ENCODE measurements at places on chromosomes 2 and 18.

GRCh38 chr2:192328297-192328696, 133.6 kb upstream of the TMEFF2 start:
- DNase-seq, result no peak

DNA sequence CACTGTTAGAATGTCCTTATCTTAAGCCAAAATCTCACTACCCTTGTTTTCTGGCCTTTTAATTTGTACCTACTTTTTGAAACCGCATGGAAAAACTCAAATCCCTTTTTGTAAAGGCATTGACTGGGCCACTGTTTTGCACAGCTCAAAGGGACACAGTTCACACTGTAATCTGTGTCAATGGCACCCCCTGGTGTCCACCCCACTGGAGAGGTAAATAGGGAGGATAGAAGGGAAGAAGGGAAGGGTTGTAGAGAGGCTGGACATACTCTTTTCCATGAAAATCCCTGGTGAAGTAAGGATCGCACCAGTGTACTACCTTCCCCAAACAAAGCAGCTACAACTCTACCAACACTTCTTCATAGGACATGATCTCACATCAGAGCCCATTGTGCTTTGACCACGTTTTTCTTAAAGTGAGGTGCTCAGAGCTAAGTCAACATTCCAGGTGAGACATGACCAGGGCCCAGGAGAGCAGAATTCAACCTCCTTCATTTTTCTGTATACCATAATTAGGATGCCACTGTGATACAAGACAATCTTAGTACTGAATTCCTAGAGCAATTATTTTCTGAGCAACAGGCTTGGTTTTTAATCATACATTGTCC, 92.4 kb upstream of the RMDN2 start:
- peak; percentile 80 for DNase-seq

- no peak for DNase-seq
These were observed 8.1 kb upstream of the TYMS start for GRCh38 chr18:649341-649740.

DNA sequence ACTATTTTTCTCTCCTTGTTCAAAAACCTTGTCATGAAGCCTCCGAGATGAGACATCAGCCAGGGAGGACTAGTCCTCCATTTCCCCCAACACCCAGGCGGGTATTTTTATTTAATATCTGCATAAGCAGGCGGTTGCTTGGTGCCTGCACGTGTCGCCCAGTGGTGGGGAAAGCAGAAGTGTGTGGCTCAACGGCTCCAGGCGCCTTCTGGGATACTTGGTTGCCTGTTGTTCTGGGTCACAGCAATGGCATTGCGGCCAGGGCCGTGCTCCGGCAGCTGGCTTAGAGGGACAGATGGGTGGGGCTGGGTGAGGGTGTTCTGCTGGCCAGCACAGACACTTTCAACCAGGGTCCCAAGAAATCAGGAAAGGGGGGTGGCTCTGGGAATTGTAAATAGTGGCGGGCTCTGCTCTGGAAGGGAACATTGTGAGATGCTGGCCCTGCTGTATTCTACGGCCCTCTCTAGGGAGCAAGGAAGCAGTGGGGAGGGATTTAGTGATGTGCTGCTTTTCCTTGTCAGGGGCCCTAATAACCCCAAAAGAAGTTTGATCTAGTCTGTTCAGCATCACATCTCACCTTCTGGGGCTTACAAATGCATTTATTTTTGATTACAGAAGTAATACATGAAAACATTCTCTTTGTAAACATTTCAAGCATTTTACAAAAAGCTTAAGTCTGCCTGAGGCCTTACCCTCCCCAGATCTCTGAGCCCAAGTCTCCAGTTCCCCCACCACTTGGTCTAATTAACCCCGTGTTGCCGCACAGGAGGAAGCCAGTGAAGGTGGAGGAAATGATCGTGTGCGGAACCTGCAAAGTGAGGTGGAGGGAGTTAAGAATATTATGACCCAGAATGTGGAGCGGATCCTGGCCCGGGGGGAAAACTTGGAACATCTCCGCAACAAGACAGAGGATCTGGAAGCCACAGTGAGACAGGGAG, 1.1 kb downstream of the VAMP8 start:
- no peak for DNase-seq

DNA sequence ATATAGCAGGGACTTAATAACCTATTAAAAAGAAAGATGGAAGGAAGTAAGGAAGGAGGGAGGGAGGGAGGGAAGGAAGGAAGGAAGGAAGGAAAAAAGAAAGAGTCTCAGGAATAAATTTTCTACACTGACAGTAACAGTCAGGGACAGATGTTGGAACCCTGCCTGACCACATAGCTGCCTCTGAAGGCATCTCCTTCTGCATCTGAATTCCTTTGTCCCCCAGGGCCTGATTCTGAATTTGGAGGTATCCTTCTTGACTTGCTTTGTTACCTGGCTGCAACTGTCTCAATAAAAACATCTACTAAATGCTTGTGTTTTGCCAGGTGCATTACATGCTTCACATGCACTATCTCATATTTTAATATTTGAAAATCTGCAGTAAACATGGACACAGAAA, 17.4 kb upstream of the LRATD1 start:
- DNase-seq, result no peak

DNA sequence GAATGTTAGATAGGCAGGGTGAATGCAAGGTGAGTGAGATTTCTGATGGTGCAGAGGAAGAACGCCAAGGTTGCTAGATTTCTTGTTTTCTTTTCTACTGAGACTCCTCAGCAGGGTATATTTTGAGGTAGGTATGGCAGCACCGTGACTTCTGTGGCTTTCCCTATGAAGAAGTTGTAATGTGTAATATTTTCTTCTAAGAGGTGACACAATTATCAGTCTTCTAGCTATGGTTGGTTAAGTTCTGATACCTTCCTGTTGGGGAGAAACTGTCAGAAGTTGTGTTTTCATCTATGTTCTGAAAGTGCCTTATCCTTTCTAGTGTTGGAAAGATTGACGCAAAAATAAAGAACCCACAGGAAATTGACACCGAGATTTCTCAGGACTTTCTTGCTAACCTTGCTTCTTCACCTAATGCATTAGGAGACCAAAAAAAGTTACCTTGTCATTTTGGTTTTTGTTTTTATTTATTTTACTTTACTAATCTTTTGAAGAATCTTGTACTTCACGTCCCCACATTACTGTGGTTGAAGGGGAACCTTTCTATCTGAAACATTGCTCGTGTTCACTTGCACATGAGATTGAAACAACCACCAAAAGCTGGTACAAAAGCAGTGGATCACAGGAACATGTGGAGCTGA, 11.9 kb downstream of the IL18R1 start:
- DNase-seq, result no peak

DNA sequence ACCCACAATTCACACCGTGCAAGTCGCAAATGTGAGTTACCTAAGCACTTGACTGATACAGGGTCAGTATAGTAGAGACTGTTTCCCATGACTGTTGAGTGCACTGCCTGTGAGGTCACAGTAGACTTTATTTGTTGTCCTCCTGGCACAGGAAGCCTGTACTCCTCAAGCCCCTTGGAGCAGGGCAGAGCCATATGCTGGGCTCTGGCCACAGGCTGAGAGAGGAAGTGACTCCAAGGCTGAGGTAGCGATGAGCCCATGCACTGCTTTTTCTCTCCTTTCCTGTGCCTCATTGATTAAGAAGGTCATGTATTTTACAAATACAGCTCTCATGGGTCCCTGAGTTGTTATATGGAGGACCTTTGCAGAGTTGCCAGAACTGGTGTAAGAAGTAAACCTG, 287.7 kb downstream of the SRBD1 start:
- no peak for DNase-seq

GRCh38 chr2:176088048-176088936, 4.2 kb upstream of the HOXD13 start:
- DNase-seq, result no peak

GRCh38 chr2:196163285-196163684, 8.1 kb downstream of the STK17B start:
- DNase-seq, result no peak

DNA sequence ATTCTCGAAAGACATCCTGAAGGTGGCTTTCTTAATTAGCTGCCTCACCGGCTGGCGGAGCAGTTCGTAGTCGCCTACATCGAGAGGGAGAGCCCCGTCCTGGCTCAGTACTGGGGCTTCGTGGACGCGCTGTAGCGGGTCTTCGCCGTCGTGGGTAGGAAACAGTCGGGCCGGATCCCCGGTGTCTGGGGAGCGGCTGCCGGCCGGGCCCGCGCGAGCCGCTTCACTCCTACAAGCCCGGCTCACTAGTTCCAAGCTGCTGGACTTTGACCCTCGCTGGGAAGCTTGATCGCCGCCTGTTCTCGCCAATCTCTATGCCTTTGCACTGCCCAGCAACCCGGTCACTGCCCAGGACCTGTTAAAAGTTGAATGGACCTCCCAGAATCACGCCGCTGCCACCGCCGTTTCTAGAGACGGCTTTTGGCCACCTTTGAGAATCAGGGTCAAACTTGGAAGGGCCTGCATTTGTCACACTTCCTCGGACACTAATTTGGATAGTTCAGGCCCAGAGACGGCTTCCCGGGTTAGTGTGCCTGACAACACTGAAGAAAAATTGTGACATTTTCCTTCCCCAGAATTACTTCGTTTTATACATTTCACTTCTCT, 41.4 kb upstream of the AKAIN1 start:
- DNase-seq, result peak; percentile 22

GRCh38 chr2:220682616-220683015, 889.5 kb downstream of the EPHA4 start:
- DNase-seq, result no peak

DNA sequence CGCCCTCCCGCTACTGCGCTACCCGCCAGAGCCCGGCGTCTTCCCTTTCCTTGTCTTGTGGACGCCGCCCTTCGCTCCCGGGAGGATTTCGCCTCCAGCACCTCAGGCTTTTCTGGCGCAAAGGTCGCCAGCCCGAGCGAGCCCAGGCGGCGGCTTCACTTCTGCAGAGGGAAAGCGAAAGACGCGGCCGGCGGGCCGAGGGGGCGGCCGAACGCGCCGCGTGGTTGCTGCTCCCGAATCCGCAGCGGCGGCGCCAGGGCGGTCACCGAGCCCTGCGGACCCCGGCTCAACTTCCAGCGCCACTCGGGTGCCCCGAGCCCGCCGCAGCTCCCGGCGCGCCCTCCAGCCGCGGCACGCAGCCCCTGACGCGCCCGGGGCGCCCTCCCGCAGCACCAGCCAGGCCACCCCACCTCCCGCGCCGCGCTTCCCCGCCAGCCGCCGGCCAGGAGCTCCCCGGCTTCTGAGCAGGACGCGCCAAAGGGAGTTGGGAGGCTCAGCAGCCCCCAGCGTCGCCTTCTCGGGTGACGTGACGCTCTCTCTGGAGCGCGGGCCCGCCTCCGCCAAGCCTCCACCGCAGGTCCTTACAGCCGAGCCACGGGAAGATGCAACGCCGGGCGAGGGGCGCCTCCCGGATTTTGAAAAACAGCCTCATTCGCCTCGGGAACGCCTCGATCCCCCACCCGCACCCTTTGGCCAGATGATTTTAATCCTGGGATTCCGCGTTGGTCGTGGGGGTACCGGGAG, 84.9 kb upstream of the EPB41L3 start:
- no peak for DNase-seq

GRCh38 chr2:80026040-80026729, 278.4 kb downstream of the LRRTM1 start:
- no peak for DNase-seq

DNA sequence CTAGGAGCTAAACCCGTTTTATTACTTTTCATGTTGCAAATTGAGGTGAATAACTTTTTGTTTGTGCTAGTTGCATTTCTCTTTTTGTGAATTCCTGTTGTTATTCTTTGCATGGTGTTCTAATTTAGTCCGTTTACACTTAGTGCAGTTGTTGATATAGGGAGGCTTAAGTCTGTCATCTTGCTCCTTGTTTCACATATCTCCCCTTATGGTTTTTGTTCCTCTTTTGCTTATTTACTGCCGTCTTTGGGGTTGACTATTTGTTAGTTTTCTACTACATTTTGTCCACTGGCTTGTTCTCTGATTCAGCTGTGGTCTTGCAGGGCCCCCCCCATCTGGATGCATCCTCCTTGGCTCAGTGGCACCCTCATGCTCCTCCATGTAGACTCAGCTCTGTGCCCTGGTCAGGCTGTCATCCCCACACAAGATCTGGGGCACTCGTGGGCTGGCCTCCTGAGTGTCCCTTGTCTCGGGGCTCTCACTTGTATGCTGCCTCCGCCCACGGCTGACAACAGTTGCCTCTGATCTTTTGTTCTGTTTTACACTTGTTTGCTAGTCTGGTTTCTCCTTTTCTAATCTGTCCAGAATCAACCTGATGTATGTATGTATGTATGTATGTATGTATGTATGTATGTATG, 42.9 kb upstream of the ASB1 start:
- no peak for DNase-seq

DNA sequence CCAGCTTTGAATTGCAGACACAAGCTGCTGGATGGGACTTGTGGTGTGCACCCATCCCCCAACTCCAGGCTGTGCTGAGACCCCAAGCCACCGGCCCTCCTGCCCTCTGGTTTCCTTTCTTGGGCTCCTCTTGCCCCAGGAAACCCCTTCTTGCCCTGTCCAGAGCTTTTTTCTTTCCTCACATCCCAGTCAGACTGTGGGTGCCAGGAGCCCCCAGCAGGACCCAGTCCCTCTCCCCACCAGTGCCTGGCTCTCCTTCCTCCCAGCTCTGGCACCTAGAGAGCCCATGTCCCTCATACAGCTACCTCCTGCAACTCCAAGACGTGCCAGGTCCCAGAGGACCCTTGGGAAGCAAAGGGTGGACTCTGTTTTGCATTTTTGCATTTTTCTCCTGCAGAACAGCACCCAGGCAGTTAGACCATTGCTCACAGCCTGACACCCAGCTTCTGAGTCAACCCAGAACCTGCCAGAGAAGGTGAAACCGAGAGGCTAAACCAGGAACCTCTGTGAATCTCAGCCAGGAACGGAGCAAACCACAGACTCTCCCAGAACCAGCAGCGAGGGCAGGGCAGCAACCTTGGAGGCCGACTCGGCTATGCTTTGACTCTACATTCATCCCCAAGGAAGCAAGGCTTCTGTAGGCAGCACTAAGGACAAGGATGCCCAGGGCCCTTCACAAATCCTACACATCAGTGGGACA, 221.1 kb downstream of the ANAPC1 start:
- no peak for DNase-seq

- DNase-seq, result no peak
These were observed 424.4 kb downstream of the DSEL start for GRCh38 chr18:67092141-67092540.

Data from stimulated activated CD4-positive, alpha-beta T cell treated with anti-CD3 and anti-CD28 coated beads, Interleukin-12 subunit alpha, Interleukin-12 subunit beta, amount 100 ng/mL, for 24 hours (primary cell).